ENCODE measurements at places on chromosomes 13 and 19.
A peak's percentile ranks its signal among the peaks of the same experiment; 100 is the strongest.

GRCh38 chr13:45859705-45860104, 8.2 kb upstream of the SIAH3 start:
- DNase-seq, result no peak

GRCh38 chr13:80881942-80882445, 541.1 kb upstream of the SPRY2 start:
- DNase-seq, result no peak

DNA sequence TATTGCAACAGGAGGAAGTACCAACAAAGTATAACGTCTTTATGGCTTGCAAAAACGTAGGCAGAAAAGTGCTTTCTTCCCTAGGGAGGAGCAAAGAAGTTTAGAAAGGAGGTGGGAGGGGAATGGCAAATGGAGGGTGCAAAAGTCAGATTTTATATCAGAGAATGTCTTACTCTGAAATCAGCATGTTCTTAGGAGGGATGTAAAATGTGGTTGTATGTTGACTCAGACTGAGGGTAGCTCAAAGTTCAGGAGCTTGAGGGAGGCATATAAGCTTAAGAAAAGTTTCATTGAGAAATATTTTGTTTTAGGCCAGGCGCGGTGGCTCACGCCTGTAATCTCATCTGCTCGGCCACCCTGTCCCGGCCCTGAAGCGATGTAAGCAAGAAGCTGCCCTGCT, 1.7 kb downstream of the ZNF90 start:
- peak; percentile 33 for DNase-seq

GRCh38 chr19:48760504-48761205, 5.3 kb downstream of the FGF21 start:
- DNase-seq, result no peak

DNA sequence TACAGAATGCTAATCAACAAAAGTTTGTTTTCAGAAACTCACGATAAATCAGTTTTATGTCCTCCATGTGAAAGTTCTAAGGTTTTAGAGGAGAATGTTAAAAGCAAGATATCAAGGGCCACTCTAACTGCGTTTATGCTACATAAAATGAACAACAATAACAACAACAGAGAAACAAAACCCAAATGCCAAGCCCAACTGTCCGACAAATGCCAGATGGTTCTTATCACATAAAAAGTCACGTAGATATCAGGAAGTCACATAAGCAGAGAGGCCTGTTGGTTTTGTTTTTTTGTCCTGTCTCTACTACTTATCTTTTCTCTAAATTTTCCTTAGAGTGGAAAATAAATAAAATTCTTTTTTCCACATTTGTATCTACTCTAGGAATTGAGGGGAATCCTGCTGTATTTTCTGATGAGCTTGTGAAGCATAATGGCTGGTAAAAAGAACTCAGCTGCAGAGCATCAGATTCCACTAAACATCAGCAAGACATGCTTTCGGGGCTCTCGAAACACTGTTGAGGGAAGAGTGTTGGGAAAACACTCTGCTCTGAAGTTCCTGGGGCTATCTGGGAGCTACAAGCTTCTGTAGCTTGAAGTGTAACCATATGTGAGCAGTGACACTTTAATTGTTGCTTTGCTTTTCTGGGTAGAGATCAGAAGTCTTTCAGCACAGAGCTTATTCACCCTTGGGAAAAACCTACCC, 110.1 kb downstream of the SLAIN1 start:
- no peak for DNase-seq

- no peak for DNase-seq
Observed at GRCh38 chr19:12932392-12933286, 872 bp downstream of the FARSA start.

DNA sequence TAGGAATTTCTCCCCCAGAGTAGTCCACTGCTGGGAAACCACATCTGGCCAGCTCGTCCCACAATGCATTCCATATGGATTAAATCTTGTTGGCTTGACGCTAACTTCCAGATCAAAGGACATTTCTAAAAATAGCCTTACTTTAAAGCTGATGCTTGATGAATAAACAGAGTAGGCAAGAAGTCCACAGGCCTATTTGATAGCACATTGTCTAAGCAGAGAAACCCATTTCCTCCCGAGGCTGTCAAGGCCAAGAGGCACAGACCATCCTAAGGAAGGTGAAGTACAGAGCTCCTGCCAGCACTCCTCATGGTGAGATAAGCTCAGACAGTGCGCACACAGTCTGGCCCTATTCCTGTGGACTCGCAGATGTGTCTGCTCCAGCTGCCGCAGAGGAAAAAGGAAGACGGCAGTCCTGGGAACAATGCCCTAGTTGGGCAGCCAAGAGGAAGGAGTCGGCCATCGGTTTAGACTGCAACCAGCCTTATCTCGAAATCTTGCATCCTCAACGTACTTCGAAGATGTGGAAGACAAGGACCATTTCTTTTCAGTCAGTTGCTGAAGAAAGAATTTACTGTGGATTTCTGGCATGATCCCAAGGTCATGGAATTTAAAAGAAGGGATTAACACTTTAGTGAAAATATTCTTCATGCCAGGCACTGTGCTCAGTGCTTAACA, 156.8 kb downstream of the RGCC start:
- DNase-seq, result no peak

- peak; percentile 91 for DNase-seq
Observed at GRCh38 chr19:19366434-19367396, 38.8 kb upstream of the GATAD2A start.

- DNase-seq, result no peak
Observed at GRCh38 chr13:20217168-20217567, 15.0 kb downstream of the GJB6 start.

GRCh38 chr13:95355494-95355893, 54.2 kb upstream of the ABCC4 start:
- no peak for DNase-seq

DNA sequence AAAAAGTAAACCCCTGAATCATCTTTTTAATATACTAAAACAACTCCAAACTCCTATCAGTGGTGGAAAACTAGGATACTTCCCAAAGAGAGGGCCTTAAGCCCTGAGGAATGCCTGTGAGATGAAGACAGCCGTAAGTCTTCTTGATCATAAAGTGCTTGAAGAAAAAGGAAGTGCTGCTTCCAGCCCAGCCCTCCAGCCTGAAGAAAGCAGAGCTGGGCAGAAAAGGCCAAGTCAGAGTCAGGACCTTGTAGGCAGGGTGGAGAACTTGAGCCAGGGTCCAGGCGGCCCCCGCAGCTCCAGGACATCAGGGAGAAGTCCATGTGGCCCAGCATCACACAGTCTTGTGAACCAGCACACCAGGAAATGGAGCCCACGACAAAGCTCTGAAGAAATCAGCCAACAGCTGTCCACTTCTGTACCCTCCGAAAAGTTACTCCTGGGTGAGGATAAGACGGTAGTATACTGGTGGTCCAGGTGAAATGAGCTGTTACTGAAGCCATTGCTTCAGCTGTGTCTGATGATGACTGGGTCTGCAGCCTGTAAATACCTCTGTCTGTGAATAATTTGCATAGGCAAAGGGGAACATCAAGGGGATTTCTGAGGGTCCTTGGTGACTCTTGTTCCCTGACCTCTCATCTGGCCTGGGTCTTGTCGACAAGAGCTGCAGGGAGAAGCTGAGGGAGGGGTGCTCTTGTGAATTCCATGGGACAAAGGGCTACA, 18.7 kb upstream of the CRYL1 start:
- DNase-seq, result peak; percentile 33

- DNase-seq, result peak; percentile 27
Observed at GRCh38 chr19:17441241-17442021, 7.0 kb downstream of the TMEM221 start.

GRCh38 chr13:74134777-74135325, 647 bp upstream of the KLF12 start:
- DNase-seq, result peak; percentile 62

GRCh38 chr13:109809216-109809932, 23.0 kb upstream of the IRS2 start:
- DNase-seq, result no peak

GRCh38 chr19:3270902-3271301, 46.4 kb downstream of the CELF5 start:
- peak; percentile 54 for DNase-seq

- no peak for DNase-seq
Observed at GRCh38 chr13:22828081-22828480, 352.7 kb upstream of the SGCG start.

DNA sequence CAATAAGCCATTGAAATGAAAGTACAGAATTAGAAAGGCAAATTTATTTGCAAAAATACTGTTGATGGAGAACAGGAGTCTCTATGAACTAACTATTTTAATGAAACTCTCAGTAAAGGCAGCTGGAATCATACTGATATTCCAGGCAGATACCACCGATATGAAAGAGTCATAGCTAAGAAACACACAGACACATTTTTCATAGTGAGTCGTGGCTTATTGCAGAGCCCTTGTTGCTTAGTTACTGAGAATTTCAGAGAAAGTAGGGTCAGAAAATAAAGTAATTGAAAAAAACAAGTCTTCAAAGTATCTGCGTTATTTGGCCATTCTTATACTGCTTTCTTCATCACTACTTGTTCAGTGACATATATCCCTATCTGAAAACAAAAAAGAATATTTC, 1890.9 kb downstream of the PCDH9 start:
- DNase-seq, result no peak

DNA sequence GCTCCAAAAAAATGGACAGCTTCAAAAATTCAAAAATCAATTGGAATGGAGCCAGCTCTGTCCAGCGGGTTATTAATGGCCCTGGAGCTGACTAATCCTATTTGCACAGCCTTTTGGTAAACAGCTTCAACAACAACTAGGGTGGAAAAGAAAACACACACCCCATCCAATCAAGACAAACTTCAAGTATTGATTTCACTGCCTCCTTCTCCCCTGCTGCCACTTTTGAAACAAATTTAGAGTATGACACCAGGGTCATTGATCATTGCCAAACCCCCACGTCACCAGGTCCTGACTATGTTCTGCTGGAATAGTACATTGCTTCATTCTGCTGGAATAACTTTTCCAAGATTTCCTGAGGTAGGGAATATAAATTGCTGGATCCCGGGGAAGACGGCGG, 56.8 kb upstream of the GTF3A start:
- DNase-seq, result no peak

DNA sequence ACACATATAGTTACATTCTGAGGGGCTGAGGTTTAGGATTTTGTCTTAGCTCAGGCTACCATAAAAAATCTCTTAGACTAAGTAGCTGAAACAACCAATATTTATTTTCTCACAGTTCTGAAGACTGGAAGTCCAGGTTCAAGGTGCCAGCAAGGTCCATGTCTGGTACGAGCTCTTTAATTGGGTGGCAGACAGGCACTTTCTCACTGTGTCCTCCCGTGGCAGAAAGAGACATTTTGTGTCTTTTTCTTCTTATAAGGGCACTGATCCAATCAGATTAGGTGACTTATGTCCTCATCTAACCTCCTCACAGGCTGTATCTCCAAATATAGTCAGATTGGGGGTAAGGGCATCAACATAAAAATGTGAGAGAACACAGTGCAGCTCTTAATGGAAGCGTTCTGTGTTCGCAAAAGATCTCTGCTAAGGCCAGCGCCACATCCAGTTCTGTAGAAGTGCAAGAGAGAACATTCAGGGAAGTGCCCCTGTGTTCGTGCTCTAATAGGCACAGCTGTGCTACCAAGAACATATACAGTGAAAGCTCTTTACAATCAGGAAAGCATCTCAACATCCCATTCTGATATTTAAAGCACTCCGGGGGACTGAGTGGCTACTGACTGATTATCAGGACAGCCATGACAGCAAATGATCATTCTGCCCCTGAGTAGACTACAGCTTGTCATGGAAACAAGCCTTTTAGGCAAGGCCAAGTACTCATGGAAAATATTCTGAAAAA, 819.2 kb downstream of the LIG4 start:
- DNase-seq, result no peak
